ENCODE measurements at places on chromosomes 5 and 9.

GRCh38 chr5:115844321-115844817 is 2.6 kb downstream of the AP3S1 start:
- DNase-seq: no peak

DNA sequence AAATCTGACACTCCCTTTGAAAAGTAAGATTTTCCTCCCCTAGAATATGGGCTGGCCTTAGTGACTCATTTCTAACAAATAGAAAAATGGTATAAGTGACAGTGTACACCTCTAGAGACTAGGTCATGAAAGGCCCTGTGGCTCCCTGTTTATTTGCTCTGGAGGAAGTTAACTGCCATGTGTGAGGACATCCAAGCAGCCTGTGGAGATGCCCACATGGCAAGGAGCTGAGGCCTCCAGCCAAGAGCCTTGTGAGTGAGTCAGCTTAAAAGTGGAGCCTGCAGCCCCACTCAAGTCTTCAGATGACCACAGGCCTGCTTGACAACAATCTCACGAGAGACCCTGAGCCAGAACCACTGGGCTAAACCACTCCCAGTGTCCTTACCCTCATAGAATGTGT is 128.1 kb upstream of the LHFPL2 start:
- DNase-seq: no peak

GRCh38 chr5:28017178-28017577 is 978.8 kb upstream of the CDH9 start:
- DNase-seq: no peak

- DNase-seq: peak; percentile 42
These were observed 244.1 kb downstream of the ADGRV1 start for GRCh38 chr5:90802474-90803317.

DNA sequence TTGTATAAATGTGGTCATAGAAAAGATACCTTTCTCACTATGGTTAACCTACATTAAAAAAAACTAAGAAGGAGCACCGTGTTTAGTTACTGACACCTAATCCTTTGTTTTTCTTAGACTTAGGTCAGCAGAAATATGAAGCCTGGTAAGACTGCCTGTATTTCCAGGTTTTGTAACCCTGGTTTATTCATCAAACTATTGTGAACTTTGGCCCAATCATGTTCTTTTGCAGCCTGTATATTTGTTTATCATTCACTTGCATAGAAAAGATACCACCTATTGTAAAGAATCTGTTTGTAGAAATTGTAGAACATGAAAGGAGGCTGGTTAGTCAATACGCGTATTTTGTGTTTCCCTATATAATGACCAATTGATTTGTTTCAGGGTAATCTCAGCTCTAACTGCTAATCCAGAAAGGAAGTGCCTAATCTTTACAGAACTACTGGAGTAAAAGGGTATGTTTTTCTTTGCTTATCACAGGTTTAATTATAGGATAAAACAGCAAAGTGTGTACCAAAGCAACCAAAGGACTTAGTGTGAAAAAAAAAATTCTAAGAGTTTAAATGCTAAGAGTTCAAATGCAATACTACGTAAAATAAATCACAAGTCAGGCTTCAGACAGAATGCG is 103.6 kb downstream of the LURAP1L start:
- no peak for DNase-seq

DNA sequence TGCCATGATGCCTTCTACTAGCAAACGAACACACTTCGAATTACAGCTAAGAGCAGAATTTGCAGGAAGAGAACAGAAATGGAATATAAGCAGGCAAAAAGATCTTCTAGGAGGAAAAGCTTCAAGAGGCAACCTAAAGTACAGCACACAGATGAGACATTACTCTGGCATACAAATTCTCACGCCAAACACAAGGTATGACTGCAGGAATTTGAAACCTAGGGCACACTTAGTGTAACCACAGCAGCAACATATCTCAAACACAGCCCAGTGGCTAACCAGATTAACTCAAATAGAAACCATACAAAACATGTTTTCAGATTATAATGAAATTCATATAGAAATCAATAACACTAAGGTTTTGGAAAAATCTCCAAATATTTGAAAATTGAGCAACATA is 481.0 kb upstream of the RGMB start:
- no peak for DNase-seq

DNA sequence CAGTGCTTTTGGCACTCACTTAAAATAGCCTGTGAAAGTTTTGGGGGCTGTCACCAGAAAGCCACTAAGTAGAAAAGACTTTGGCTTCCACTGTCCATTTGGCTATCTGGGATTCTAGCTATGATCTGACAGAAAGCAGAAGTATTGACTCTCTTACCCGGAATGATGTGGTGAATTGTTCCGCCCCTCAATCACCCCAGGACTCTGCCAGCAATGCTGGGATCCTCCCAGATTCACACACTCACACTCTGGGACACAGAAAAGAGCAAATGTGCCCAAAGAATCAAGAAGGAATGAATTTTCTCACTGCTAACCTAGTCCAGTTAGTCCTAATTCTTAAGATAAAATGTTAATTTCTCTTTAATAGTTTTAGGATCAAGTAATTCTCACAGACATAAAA is 576.9 kb downstream of the BNC2 start:
- DNase-seq: no peak

- DNase-seq: no peak
These were observed 14.6 kb upstream of the HABP4 start for GRCh38 chr9:96435345-96435744.

GRCh38 chr9:126325821-126326220 is 808 bp upstream of the MVB12B start:
- no peak for DNase-seq

DNA sequence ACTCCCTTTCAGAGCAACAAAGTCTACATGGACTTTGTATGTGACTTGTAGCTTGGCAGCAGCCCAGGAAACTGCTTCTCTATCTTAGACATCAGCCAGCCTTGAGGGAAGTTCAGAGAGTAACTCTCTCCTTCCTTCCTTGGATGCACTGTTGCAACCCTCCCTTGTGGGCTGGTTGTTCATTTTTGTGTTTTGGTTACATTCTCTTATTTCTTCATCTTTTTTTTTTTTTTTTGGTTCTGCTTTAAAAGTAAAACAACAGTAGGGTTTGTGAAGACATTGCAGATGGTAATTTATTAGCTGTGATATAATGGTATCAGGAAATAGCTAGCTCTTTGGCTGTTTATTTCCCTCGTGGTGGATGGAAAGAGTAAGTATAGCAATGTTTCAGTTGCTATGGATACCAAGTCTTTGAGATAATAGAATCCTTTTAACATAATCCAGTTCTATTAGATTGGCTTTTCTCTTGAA is 97.9 kb upstream of the MAMDC2 start:
- no peak for DNase-seq

DNA sequence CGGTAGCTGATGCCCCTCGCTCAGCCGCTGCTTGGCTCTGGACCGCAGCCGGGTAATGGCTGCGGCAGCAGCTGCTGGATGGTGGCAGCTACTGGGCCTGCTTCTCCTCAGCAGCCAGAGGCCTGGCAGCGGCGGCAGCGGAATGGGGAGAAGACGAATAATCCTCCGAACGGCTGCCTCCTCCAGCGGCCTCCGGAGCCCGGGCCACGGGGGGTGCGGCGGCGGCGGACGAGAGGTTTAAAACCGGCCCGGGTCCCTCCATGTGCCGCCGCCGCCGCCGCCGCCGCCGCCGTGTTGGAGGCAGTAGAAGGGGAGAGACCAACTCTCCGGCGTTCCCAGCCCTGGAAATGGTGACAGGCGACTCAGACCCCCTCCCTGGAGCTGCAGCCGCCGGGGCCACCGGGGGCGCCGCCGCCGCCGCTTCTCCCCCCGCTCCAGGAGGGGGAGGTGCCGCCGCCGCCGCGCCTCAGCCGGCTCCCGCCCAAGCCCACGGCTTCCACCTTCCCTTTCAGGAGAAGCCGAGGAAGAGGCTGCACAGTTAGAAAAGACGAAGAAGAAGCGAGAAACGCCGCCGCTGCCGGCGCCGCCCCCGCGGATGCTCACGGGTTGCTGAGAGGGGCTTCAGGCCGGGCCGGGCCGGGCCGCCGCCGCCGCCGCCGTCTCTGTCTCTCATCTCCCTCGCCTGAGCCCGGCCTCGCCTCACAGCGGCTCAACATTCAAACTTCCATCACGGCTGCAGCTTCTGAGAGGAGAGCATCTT is 118.4 kb upstream of the PRSS3 start:
- peak; percentile 15 for DNase-seq

DNA sequence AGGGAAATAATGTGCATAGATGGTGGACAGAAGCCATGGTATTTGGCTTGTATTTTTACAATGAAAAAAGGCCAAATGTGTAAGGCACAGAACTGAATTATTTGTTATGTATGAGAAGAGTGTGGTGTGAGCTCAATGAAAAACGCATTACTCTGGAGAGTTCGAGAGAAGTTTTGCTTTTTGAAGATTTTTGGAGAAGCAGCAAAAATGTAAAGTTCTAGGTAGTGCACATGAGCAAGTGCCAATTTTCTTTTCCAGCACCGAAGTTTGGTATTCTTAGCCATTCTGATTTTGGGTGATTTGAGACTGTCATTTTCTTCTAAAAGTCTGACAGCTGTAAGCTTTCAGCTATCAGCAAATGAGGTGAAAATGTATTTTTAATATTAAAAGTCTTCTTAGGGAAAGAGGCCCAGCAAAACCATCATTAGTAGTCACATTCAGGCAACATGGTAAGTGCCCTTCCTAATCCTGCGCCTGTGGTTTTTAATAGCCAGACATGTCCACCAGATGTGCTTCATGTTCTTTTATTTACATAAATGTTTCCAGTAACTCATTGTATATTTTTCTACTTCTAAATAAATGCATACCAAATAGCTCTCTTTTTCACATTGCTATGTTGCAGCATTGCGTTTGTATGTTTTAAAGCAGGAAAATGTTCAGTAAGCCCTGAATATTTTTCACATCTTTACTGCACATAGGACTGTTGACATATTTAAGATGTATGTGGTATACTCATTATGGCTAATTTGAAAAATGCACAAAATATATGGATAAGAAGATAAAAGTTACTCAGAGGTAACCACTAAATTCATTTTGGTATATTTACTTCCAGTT is 50.4 kb downstream of the RASGRF2 start:
- no peak for DNase-seq

DNA sequence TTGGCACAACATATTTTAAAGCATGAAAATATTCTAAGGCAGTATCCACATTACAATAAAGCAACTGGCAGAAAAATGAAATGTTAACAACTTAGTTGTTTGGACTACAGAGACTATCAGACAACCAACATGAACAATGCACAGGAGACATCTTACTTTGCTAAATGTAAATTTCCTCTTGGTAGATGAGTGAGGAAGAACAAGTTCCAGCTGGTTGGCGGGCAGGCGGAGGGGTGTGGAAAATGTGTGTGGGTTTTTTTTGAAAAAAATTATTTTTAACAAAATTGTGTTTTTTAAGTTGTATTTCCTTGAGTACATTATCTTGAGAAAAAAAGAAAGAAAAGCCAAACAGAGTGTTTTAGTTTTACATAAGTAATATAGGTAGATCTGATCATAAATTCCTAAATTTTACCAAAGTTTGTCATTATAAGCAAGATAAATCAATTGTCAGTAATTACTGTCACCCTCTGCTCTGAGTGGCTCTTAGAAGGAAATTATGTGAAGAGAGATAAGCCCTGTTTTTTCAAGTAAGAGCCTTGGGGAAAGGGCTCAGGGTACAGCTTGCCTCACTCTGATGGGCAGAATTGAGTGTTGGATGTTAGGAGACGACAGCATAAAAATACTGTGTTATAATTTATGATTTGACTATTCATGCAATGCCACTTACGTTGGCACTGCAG is 42.5 kb downstream of the TMEM167A start:
- DNase-seq: no peak

- no peak for DNase-seq
These were observed 264.1 kb downstream of the GLIS3 start for GRCh38 chr9:4035777-4036176.

DNA sequence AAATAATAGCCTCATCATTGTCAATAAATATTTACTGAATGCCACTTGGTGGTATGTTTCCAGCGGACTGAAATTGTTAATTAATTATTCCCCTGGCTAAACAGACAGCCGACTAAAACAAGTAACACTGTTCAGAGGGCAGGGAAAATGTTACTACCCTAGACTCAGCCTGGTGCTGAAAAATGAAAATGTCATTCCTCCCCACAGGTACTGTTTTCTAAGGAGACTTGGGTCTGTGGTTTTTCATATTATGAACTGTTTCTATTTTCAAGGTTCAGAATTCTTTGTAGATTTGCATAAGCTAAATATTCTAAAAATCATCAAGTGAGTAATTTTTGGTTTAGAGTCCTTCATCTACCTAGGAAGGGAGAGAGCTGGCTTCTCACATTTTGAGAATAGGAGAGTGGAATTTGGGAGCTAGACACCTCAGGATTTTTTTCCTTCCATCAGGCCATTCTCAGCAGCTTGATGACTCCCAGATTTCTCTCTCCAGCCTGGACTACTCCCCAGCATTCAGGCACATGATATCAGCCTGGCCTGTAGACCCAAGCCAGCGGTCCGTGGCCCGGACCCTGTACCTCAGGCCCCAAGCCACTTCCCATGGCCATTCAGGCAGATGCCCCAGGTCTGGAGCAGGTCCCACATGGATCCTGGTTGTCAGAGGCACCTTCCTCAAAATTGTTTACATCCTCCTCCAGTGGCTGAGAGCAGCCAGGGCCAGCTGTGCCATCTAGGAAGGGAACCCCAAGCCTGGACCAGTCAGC is 24.4 kb downstream of the BHMT start:
- no peak for DNase-seq

DNA sequence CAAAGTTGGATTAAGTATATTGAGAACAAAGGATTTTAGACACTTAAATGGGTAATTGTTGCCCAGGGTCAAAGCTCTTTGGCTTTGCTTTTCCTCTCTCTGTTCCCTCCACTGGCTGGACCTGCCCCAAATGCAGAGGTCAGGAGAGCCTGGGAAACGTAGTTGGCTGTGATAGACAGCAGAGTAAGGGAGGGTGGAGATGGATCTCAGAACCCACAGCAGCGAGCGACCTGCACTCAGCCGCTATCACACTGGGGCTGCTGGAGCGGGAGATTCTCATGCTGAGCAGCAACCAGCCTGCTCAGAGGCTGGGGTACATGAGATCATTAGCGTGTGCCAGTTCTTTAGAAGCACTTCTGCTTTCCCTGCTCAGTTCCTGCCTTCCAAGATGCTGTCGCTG is 71.8 kb upstream of the TTC23L start:
- no peak for DNase-seq

Measured in GM10248 (cell line).